B cell (primary cell): ENCODE measurements at places on chromosomes 12 and 14.

- no peak for DNase-seq
- H3K27ac ChIP-seq = no peak overlapping the region
- H3K4me3 ChIP-seq = no peak overlapping the region
- H3K27me3 ChIP-seq = no peaks in the 10 kb centered on the region
- H3K36me3 ChIP-seq = no peaks in the 10 kb centered on the region
Observed at GRCh38 chr12:132403636-132404434, 74.4 kb upstream of the GALNT9 start.

- H3K27ac ChIP-seq = no peak overlapping the region
- H3K27me3 ChIP-seq = no peaks in the 10 kb centered on the region
- H3K4me1 ChIP-seq = no peaks in the 10 kb centered on the region
- no peak for DNase-seq
- no peaks in the 10 kb centered on the region for H3K36me3 ChIP-seq
Observed at GRCh38 chr12:105672121-105672975, 341.9 kb downstream of the C12orf75 start.

DNA sequence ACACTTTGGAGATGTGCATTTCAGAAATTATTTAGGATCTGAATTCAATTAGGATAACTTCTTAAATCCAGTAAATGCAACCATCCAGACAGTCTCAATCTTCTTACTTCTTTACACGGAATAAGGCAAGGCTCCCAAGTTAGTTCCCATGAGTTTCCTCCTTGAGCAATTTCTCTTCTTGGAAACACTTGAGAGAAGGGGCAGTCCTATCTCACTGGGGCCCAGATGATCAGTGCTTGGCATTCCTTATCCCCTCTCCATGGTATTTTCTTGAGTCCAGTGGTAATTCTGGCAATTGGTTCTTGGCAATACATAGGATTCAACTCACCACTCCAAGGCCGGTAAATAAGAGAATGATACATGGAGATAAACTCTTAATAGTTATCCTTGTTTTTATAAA, 87.1 kb upstream of the PTHLH start:
- H3K36me3 ChIP-seq = no peaks in the 10 kb centered on the region
- no peak overlapping the region for H3K27ac ChIP-seq
- H3K27me3 ChIP-seq = no peaks in the 10 kb centered on the region

DNA sequence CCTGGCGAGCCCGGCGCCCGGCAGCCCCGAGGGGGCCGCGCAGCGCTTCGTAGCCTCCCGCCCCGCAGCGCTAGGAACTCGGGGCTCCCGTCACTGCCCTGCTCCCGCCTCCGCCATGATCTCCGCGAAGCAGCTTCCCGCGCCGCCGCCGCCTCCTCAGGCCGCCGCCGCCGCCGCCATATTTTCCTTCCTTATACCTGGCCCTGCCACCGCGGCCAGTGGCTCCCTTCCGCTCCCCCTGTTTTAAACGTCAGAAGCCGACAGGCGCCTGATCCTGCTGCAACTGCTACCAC, 286 bp downstream of the PPP4R3A start:
- H3K27ac ChIP-seq = peak overlapping the region; percentile 97
- H3K27me3 ChIP-seq = no peaks in the 10 kb centered on the region
- peaks cover 38% of the 10 kb centered on the region for H3K4me1 ChIP-seq
- peak overlapping the region; percentile 91 for H3K4me3 ChIP-seq
- peaks cover 15% of the 10 kb centered on the region for H3K36me3 ChIP-seq

DNA sequence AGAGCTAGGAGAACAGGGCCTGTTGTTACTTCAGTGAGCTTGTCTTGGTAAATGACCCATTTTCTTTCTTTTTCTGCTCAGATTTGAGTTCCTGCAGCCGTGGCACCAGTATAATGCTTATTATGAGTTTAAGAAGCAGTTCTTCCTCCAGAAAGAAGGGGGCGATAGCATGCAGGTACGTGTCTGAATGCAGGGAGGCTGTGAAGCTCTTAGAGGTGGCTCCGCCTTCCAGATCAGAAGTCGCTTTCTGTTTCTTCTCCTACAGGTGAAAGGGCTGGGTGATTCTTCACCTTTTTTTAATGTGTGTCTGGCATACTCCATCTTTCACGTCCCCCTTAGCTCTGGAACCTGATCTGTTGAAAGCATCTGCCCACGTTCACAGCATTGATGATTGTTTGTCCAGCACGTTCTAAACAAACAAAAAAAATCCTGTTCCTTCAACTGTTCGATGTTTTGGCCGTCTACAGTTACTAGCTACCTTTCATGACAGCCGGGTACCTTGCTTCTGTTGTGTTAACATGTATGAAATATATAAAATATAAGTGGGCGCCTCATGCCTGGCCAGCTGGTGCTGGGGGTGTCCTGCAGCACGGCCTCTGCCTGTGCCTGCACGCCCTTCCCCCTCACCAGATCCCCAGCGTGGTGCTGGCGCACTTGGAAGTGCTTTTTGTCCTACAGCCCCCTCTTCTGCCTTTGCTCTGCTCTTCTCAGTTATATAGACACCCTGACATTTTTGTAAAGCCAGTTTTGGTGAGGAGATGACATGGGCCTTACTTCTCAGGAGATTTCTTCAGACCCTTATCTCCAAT, 44.6 kb downstream of the SFSWAP start:
- no peak overlapping the region for H3K4me3 ChIP-seq
- H3K4me1 ChIP-seq = no peaks in the 10 kb centered on the region
- H3K36me3 ChIP-seq = no peaks in the 10 kb centered on the region
- no peaks in the 10 kb centered on the region for H3K27me3 ChIP-seq

- H3K4me3 ChIP-seq = no peak overlapping the region
- no peaks in the 10 kb centered on the region for H3K27me3 ChIP-seq
- DNase-seq = no peak
Observed at GRCh38 chr14:105095236-105095805, 30.1 kb upstream of the GPR132 start.

DNA sequence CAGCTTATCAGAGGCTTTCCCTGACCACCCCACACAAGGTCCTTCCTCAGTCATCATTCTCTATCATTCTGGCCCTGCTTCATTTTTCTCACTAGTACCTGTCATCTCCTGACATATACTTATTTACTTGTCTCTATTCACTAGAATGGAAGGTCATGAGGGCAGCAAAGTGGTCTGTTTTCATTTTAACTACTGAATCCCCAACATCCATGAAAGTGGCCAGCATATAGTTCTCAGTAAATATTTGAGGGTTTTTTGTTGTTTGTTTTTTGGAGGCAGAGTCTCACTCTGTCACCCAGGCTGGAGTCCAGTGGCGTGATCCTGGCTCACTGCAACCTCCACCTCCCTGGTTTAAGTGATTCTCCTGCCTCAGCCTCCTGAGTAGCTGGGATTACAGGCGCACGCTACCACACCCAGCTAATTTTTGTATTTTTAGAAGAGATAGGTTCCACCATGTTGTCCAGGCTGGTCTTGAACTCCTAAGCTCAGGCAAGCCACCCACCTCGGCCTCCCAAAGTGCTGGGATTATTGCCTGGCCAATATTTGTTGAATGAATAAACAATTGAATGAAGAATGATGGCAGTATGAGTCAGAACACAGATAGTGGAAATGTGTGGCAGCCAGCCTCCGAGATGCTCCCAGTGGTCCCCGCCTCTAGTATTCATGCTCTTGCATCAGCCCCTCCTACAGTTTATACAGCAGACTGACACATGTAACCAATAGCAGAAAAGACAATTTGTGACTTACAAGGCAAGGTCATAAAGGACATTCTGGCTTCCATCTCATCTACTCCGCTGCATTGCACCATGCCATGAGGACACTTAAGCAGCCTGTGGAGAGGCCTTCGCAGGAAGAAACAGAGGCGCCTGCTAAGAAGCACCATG, 7.0 kb upstream of the ANO6 start:
- H3K36me3 ChIP-seq = no peaks in the 10 kb centered on the region
- H3K27me3 ChIP-seq = no peaks in the 10 kb centered on the region
- peaks cover 22% of the 10 kb centered on the region for H3K4me1 ChIP-seq
- DNase-seq = no peak

- no peaks in the 10 kb centered on the region for H3K36me3 ChIP-seq
- no peak for DNase-seq
- no peaks in the 10 kb centered on the region for H3K4me1 ChIP-seq
Observed at GRCh38 chr14:101239065-101239464, 322.2 kb upstream of the DIO3 start.

GRCh38 chr12:7403466-7403865, 40.5 kb downstream of the CD163L1 start:
- H3K27ac ChIP-seq = no peak overlapping the region
- H3K27me3 ChIP-seq = no peaks in the 10 kb centered on the region
- H3K4me1 ChIP-seq = no peaks in the 10 kb centered on the region
- H3K36me3 ChIP-seq = no peaks in the 10 kb centered on the region
- no peak overlapping the region for H3K4me3 ChIP-seq

DNA sequence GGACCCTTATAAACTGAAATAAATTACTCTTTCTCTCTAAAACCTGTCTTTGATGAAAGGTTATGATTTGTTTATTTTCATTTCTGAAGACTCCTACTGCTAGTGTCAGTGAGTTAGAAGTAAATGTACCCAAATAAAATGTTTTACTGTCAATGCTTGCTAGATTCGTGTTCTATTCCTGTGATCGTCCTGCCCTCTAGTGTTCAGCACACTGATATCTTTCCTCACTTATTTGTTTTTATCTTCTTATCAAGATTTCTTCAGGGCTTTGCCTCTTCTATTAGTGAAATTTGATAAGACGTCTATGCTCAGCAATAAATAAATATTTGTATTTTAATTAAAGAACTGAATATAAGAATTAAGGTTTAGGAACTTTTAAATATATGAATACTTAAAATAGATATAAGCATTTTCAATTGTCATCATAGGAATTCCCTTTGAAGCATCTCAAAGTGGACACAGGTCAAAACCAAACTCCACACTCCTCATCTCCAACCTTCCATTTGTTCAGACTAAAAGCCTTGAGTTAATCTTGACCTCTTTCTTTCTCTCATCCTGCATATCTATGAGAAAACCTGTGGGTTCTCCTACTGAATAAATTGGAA, 75.8 kb downstream of the C12orf50 start:
- no peak overlapping the region for H3K4me3 ChIP-seq
- DNase-seq = no peak
- H3K36me3 ChIP-seq = no peaks in the 10 kb centered on the region
- no peak overlapping the region for H3K27ac ChIP-seq

DNA sequence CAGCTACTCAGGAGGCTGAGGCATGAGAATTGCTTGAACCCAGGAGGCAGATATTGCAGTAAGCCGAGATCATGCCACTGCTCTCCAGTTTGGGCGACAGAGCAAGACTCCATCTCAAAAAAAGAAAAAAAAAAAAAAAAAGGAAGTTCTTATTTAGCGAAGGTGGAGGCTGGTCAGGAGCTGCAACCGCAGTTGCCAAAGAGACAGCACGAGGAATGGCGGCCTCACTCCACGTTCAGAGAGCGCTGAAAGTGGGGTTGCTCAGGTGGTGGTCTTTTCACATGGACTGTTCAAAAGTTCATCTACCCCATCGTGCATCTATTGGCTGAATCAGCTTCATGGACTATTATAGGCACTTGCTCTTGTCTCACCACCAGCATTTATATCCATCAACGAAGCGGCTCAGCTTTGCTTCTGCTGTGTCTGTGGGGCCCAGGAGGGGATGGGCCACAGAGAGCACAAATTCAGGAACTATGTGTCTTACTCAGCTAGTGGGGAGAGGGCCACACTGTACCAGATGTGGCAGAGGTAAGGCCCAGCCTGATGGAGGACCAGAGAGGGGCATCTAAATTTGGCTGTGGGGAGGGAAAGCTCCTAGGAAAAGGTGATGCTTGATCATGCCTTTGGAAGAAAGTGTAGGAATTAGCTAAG, 27.3 kb downstream of the SLC25A47 start:
- H3K36me3 ChIP-seq = peaks cover 39% of the 10 kb centered on the region
- no peak overlapping the region for H3K27ac ChIP-seq
- H3K4me3 ChIP-seq = no peak overlapping the region
- H3K27me3 ChIP-seq = no peaks in the 10 kb centered on the region
- no peak for DNase-seq
- H3K4me1 ChIP-seq = peaks cover 4% of the 10 kb centered on the region

DNA sequence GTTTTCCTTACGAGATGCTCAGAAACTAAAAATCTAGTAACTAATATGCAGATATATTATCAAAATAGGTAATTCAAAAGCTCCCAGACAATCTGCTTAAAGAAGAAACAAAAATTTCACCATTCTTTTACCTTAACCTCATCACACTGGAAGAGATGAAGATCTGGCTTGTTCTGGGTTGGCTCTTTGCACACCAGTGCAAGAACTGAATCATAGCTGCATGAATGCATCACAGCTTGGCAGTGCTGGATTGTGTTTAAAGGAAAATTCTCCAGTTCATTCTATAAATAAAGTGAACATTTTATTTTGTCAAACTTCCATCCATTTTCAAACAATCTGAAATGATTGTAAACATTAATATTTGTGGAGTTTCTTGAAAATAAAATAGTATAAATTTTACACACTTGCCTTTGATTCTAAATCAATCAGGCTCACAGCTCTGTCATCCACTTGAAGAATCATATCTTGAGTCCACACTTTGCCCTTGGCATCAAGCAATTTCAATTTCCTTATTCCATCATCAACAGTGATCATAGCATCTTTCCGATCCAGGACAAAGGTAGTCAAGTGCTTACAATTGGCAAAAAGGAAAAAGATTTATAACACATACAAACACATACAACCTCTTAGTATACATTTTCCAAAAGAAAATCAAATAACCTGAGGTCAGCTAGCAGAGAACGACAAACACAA, 119.8 kb downstream of the EPS8 start:
- H3K36me3 ChIP-seq = no peaks in the 10 kb centered on the region
- H3K27ac ChIP-seq = no peak overlapping the region
- no peaks in the 10 kb centered on the region for H3K4me1 ChIP-seq
- no peak for DNase-seq
- H3K27me3 ChIP-seq = no peaks in the 10 kb centered on the region

DNA sequence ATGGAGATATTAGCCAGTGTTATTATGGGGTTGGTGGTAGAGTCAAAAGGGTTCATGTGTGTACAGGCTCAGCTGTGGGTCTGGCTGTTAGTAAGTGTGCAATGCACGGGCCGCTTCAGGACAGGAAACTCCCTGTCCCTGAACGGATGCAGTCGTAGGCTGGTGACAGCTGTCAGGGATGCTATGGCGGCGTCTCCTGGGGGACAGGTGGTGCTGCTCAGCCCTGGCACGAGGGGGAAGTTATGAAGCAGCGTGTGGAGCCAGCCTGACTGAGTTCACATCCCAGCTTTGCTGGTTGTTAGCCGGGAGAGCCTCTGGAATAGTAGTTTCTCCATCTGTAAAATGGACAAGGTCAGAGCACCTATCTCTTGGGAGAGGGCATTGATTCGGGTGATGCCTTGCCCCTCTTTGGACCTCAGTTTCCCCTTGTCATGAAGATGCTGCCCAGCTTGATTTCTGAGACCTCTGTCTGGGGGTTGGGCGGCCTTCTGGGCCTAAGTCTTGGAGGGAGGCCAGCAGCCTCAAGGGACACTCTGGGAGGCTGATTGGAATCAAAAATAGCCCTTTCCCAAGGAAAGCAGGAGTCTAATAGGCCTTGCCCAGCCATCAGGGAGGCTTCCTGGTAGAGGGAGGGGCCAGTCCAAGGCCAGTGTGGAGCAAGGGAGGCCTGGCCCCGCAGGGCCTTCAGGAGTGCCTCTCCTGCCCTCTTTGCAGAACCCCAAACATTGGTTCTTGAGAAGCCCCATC, 7.1 kb downstream of the ASB2 start:
- peak; percentile 66 for DNase-seq
- peaks cover 63% of the 10 kb centered on the region for H3K4me1 ChIP-seq
- H3K4me3 ChIP-seq = no peak overlapping the region
- H3K36me3 ChIP-seq = no peaks in the 10 kb centered on the region
- H3K27ac ChIP-seq = no peak overlapping the region
